NCI-H345 (cell line): ENCODE measurements at places on chromosomes 12 and 14.

DNA sequence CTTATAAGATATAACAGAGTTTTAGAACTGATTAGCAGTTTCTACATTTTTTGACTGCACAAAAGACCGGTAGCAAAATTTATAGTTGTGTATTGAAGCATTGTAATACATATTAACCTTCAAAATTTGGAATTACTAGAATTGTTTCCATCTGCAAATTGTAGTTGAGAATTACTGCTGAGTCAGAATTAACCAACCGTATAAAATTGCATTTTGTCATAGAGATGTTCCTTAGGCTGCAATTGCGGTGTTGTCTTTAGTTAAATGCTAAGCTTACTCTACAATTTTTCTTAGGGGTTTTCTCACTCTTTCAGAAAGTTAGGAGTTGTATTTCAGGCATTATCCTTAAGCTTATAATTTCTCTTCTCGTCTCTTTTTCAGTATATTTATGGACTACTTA lies 132.2 kb downstream of the PLEKHA5 start:
- no peak for DNase-seq

DNA sequence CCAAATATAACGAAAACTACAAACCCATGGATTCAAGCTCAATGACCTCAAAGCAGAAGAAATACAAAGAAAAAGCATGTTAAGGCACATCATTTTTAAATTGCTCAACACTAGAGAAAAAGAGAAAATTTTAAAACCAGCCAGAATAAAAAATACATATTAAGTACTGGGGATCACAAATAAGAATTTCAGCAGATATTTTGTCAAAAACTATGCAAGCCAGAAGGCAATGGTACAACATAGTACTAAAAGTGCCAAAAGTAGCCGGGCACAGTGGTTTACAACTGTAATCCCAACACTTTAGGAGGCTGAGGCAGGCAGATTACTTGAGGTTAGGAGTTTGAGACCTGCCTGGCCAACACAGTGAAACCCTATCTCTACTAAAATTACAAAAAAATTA lies 10.2 kb downstream of the SGPP1 start:
- peak; percentile 23 for DNase-seq

DNA sequence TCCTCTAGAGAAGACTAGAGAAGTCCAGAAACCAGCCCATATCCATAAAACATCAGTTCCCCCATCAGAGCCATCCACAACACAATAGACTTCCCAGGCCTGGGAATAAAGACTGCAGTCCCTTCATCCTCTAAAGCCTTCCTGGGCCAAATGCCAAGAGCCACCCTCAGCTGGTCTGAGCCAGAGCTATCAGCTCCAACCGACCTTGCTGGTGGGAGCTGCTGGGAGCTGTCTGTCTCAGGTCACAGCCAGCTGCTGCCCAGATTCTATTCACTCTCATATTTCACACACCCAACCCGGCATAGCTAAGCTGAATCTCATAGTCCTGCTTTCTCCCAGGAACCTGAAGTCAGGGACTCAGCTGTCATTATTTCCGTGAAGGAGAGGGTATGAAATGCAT lies 10.9 kb upstream of the TFCP2 start:
- peak; percentile 76 for DNase-seq

DNA sequence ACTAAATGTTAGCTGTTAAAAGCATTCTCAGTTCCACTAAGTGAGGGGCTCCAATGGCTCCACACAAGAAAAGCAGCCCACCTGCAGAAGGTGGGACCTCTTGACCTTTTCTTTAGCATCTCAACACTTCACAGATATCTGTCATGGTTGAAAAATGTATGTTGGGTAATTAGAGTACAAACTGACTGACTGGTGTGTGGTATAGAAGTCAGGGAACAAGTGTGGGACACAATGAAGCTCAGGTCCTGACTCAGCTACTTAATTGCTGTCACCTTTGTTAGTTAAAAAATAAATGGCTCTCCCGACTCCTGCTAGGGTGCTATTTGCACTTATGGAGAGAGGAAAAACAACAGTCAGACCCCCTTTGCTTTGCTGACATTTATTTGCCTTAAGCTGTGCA lies 299.0 kb downstream of the TTC6 start:
- no peak for DNase-seq

GRCh38 chr12:90970471-90970870 lies 15.5 kb upstream of the CCER1 start:
- no peak for DNase-seq

GRCh38 chr12:48750215-48750614 lies 33.7 kb upstream of the CCNT1 start:
- no peak for DNase-seq

- peak; percentile 0 for DNase-seq
Observed at GRCh38 chr12:132021031-132021871, 71.5 kb downstream of the EP400 start.

- no peak for DNase-seq
Observed at GRCh38 chr14:50951032-50951431, 6.7 kb upstream of the PYGL start.

DNA sequence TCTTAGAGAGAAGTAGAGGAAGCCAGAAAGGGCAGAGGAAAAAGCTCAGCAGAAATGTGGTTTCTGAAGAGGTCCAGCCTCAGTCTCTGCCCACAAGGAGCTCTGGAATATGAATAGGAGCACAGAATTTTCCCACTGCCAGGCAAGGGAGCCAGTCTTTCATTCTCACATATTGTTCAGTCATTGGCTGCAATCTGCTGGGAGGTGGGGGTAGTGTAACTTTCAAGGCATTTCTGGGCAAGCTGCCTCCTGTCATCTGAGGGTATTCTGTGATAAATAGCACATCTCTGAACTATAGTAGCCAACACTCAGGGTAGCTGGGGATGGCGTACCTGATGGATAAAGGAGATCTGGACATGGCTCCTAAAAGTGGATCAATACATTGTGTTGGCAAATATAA lies 127.2 kb downstream of the LRRK2 start:
- no peak for DNase-seq

- DNase-seq = no peak
Observed at GRCh38 chr14:78259831-78260230, 89.7 kb downstream of the NRXN3 start.

GRCh38 chr14:105767315-105767714 lies 240.9 kb downstream of the TMEM121 start:
- no peak for DNase-seq

- DNase-seq = no peak
Observed at GRCh38 chr12:103729499-103729898, 111.5 kb downstream of the NT5DC3 start.

DNA sequence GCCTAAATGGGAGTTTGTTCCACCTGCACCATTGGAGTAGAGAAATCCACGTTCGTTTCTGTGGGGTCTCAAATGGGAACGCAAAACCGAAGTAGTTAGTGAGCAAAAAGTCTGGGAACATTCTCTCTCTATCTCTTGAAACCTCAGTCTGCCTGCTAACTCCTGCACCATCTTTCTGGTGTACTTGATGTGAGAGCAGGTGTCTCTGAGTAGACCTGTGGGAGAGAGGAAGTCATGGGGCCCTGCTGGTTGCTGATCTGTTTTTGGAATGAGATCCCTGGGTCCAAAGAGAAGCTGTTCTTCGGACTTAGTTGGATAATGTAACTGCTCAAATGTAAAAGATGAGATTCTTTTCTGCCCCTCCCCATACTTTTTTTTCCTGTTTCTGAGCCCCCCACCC lies 57.3 kb downstream of the MAX start:
- DNase-seq = no peak

- DNase-seq = no peak
Observed at GRCh38 chr12:116202433-116202832, 75.1 kb downstream of the MED13L start.

- no peak for DNase-seq
Observed at GRCh38 chr12:29707846-29708245, 75.9 kb downstream of the TMTC1 start.

- DNase-seq = peak; percentile 58
Observed at GRCh38 chr12:93571925-93572711, at the start of gene SOCS2. Gene SOCS2 (plus strand): TSS chr12:93572675. CDS start chr12:93572898, 223 bp downstream.

DNA sequence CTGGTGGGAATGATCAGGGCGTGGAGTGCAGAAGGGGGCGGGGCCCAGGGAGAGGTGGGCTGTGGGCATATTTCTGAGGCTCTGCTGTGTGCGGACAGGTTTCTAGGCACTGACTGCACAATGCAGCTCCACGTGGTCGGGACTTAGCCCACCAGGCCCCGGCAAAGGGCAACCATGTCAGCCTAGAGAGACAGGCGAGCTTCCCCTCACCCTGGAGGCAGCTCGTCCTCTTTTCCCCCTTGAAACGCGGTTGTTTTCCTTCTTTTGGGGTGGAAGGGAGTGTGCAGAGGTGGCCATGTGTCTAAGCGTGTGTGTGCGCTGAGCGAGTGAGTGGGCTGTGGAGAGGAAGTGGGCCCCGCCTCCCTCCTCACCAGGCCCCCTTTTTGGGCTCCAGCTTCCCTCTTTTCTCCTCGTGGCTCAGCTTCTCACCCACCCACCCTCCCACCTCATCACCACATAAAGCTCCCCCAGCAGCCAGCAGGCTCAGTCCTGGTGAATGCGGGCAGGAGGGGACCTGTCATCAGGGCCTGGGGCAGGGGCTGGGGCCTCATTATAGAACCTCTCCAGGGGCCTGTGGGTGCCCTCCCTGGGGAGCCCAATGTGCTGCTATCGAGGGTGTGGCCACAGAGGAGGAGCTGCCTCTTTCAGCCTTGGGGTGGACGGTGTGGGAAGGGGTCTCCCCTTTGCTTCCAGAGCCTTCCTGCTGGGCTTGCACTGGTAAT lies 22.0 kb downstream of the LRTM2 start:
- DNase-seq = no peak

GRCh38 chr14:55889124-55889523 lies 229.1 kb upstream of the PELI2 start:
- DNase-seq = no peak

- DNase-seq = no peak
Observed at GRCh38 chr12:83818881-83819280, 1093.7 kb downstream of the SLC6A15 start.
